ENCODE measurements at places on chromosomes 3 and 15.

- no peak for DNase-seq
Observed at GRCh38 chr15:49044002-49044401, 2.2 kb downstream of the SECISBP2L start.

- no peak for DNase-seq
Observed at GRCh38 chr3:151563305-151563704, 102.4 kb upstream of the IGSF10 start.

- no peak for DNase-seq
Observed at GRCh38 chr3:170346481-170347392, 10.8 kb upstream of the SKIL start.

DNA sequence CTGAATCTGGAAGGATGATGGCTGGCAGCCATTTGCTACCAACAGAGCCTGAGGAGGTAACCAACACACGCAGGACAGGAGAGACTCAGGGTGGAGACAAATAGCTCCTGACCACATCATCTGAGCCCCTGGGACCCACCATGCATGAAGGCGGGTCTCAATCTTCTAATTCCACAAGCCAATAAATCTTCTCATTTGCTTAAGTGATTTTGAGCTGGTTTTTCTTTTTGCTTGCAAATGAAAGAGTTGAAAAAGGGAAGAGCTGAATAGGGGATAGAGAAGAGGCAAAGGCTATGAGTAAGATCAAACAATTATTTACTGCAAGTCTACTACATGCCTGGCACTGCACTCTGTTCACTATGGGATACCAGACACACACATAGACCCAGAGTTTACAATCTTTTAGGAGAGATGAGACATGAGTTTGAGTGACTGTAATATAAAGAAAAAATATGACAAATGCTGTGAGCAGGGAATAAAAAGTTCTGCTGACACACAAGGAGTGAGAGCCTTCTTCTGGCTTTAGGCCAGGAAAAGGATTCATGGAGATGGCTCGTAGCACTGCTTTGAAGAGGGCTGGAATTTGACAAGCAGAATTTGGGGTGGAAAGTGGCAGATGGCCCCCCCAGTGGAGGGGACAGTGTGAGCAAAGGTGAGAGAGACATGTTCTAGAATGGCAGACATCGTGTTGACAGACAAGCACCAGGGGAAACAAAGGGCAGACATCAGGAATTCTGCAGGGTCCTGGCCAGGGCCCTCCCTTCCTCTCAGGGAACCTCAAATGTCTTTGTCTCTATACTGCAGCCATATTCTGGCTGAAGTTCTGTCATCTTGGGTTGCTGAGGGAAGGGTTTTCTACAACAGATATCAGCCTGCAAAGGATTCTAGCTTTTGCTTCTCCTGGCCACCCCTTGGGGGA is 69.8 kb upstream of the WNT5A start:
- no peak for DNase-seq

DNA sequence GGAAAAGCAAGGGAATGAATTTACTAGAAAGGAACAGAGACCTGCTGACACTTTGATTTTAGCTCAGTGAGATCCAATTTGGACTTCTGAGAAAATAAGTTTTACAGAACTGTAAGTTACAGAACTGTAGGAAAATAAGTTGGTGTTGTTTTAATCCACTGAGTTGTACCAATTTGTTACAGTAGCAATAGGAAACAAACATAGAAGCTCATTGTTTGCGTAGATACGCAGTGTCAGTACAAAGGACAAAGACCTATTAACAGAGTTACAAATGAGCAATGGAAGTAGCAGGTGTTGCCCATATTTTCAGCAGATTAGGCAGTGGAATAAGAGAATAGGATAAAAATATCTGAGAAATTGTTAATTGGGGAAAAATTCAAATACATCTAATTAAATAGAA is 385.8 kb upstream of the CNTN6 start:
- no peak for DNase-seq

GRCh38 chr3:172159376-172159775 is 120.0 kb downstream of the FNDC3B start:
- DNase-seq: no peak

DNA sequence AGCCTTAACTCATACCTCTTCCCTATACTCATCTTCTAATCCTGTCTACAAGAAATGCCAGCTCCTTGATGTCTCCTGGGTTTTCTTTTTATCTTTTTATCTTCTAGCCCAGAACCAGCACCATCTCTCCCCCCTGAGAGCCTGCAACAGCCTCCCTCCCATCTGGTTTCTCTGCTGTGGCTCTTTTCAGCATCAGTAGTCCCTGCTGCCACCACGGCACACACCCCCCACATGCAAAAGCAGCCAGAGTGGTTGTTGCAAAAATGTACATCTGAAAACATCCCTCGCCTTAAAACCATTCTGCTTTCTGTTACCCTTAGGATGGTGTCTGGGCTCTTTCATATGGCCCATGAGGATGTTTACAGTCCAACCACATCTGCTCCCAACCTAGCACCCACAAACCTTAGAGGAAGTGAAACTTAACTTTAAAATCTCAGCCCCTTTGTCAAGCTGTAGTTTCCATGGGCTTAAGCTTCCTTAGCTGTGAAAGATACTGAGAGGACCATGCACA is 775 bp downstream of the TTC21A start:
- DNase-seq: peak; percentile 39

GRCh38 chr3:150215616-150216015 is 192.5 kb upstream of the TSC22D2 start:
- no peak for DNase-seq

All from stimulated activated naive CD4-positive, alpha-beta T cell (primary cell).